Caco-2 (cell line): ENCODE measurements at places on chromosomes 6 and 20. TPM values are rescaled to one million over a fixed set of nuclear protein-coding genes. Genes with fewer than 3 reads are reported as not detected.

C6orf118 gene
- total RNA-seq = not detected in 2 replicates

GPLD1 gene
- total RNA-seq = 9.0 and 10.1 TPM in 2 replicates

- no peak overlapping the region for H3K4me3 ChIP-seq
- H3K4me1 ChIP-seq = peaks cover 10% of the 10 kb centered on the region
- H3K27me3 ChIP-seq = no peaks in the 10 kb centered on the region
- H3K27ac ChIP-seq = no peak overlapping the region
- no peak for DNase-seq
Observed at GRCh38 chr6:1703091-1703855, 93.6 kb downstream of the FOXC1 start.

DNA sequence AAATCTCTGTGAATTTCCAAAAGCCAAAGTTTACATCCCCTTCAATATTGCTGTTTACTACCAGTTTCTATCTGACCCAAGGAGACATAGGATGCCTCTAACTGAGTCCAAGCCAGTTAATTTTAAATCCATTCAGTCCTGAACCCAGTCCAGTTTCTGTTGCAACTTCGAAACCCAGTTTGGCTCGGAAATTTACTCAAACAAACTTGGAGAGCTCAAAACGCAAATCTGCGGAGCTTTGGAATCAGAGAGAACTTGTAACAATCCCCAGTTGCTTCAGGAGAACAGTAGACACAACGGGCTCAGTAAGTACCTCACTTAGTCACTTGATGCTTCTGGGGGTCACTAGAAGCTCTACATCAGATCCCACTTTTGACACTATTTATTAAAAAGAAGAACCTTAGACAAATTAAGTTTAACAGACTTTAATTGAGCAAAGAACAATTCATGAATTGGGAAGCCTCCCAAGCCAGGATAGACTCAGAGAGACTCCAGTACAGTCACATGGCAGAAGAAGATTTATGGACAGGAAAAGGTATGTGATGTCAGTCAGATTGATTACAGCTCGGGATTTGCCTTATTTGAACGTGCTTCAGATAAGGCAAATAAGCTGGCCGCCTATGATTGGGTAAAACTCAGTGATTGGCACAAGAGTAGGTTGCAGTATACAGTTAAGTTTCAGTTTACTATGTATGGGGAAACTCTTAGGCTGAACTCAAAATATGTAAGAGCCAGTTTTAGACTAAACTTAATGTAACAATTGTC is 118.0 kb downstream of the RFPL4B start:
- no peaks in the 10 kb centered on the region for H3K36me3 ChIP-seq
- H3K27me3 ChIP-seq = no peaks in the 10 kb centered on the region
- H3K4me3 ChIP-seq = no peak overlapping the region
- peaks cover 29% of the 10 kb centered on the region for H3K4me1 ChIP-seq
- no peak for DNase-seq

DNA sequence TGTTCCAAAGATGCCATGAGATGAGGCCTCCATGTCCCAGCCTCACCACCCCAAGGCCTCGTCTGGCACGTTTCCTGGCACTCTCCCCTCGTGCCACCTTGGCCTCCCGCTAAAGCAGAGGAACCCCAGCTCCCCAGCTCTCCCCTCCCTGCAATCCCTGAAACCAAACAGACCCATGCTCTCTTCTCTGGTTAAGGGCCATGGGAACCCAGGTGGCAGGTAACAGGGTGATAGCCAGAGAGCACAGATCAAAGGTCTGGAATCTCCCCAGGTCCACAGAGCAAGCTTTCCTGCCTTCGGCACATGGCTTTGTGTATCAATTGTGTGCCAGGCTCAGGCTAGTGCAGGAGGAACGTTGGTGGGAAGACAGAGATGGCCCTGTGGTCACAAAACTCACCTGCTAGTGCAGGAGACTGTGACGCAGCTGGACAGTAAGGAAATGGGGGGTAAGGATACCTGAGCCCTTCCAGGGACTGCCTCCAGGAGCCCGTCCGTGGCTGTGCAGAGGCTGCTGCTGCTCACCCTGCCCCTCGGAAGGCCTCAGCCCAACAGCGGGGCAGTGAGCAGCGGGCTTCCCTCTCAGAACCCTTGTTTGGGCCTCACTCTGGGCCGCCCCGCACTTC is 39.0 kb downstream of the MYH7B start:
- H3K27me3 ChIP-seq = no peaks in the 10 kb centered on the region
- DNase-seq = no peak
- H3K27ac ChIP-seq = no peak overlapping the region
- H3K4me3 ChIP-seq = no peak overlapping the region

GRCh38 chr6:134921276-134921675 is 28.6 kb downstream of the ALDH8A1 start:
- no peak for DNase-seq
- no peak overlapping the region for H3K4me3 ChIP-seq
- H3K36me3 ChIP-seq = no peaks in the 10 kb centered on the region
- no peaks in the 10 kb centered on the region for H3K4me1 ChIP-seq
- H3K27me3 ChIP-seq = no peaks in the 10 kb centered on the region

DNA sequence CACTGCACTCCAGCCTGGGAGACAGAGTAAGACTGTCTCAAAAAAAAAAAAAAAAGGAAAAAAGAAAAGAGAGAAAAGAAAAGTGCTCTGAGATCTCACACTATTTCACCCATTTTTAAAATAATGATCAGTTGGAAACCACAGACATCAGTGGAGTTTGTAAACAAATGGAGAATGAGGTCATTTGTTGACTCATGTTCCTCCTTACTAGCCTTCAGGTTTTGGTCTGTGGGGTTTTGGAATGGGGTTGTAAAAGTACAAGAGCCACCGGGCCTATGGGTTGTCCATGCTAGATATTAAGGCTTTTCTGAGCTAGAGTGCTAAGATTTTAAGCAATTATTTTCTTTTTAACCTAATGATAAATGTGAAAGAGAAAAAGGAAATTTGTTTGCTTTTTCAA is 104.4 kb upstream of the PRL start:
- no peak for DNase-seq
- no peaks in the 10 kb centered on the region for H3K4me1 ChIP-seq
- no peak overlapping the region for H3K4me3 ChIP-seq
- no peaks in the 10 kb centered on the region for H3K36me3 ChIP-seq
- no peaks in the 10 kb centered on the region for H3K27me3 ChIP-seq

DNA sequence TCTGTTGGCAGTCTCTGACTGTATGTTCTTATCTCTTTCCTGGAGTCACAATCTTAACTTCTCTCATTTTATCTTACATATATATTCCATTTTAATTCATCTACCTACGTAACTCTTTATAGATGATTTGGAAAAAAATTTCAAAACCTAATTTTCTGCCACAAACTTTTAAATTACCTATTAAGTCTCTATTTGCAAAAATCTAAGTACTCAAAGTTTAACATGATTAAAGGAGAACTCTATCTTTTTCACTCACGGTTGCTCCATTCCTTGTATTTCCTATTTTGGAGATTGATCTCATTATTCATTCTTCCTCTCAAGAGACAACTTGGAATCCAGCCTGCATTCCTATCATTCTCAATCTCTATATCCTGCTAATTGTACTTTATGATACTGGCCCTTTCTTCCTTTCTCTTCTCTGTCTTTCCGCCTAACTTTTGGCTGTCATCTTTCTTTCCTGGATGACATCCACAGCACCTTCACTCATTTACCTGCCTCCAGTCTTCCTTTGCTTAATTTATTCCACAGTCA is 1071.1 kb upstream of the CITED2 start:
- no peak overlapping the region for H3K4me3 ChIP-seq
- no peak overlapping the region for H3K27ac ChIP-seq
- H3K27me3 ChIP-seq = no peaks in the 10 kb centered on the region
- no peaks in the 10 kb centered on the region for H3K36me3 ChIP-seq
- no peaks in the 10 kb centered on the region for H3K4me1 ChIP-seq
- no peak for DNase-seq

RTN4IP1 gene
- 10.8 and 11.2 TPM in 2 replicates for total RNA-seq

GRCh38 chr6:49849213-49849907 is 17.0 kb downstream of the CRISP1 start:
- no peaks in the 10 kb centered on the region for H3K27me3 ChIP-seq
- H3K4me3 ChIP-seq = no peak overlapping the region
- no peak for DNase-seq
- no peaks in the 10 kb centered on the region for H3K36me3 ChIP-seq
- no peak overlapping the region for H3K27ac ChIP-seq
- H3K4me1 ChIP-seq = no peaks in the 10 kb centered on the region

GRCh38 chr20:19540392-19540791 is 217.7 kb upstream of the RIN2 start:
- DNase-seq = no peak
- H3K4me3 ChIP-seq = no peak overlapping the region
- H3K4me1 ChIP-seq = no peaks in the 10 kb centered on the region
- no peak overlapping the region for H3K27ac ChIP-seq
- H3K27me3 ChIP-seq = no peaks in the 10 kb centered on the region; the same call in 1 of the 2 replicates
- H3K36me3 ChIP-seq = no peaks in the 10 kb centered on the region

DNA sequence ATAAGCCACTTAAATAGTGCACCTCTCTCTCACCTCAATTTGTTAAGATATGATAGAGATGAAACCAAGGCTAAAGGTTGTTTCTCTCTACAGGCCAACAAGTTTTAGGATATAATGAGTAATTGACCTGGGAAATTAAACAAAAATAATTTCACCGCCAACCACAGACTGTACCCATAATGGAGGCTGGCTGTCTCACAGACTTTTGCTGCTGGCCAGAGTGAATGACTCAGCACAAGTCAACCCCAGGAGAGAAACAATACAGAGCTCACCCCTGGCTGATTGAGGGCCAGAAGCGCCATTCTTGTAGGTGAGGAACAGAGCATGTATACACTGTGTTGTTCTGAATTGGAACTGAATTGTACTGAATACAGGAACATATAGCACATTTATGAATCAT is 99.9 kb downstream of the CAP2 start:
- H3K27me3 ChIP-seq = no peaks in the 10 kb centered on the region
- H3K4me1 ChIP-seq = no peaks in the 10 kb centered on the region
- no peaks in the 10 kb centered on the region for H3K36me3 ChIP-seq
- no peak overlapping the region for H3K27ac ChIP-seq

TAGAP gene
- total RNA-seq = not detected in 2 replicates

- H3K4me1 ChIP-seq = no peaks in the 10 kb centered on the region
- H3K4me3 ChIP-seq = no peak overlapping the region
- no peaks in the 10 kb centered on the region for H3K36me3 ChIP-seq
- no peak for DNase-seq
- no peaks in the 10 kb centered on the region for H3K27me3 ChIP-seq
Observed at GRCh38 chr6:9178071-9178470, 742.7 kb upstream of the SLC35B3 start.

CGAS gene
- 23.8 and 24.8 TPM in 2 replicates for total RNA-seq

GRCh38 chr6:155171747-155172449 is 91.9 kb upstream of the CLDN20 start:
- H3K4me1 ChIP-seq = no peaks in the 10 kb centered on the region
- no peaks in the 10 kb centered on the region for H3K27me3 ChIP-seq
- no peaks in the 10 kb centered on the region for H3K36me3 ChIP-seq
- no peak for DNase-seq
- no peak overlapping the region for H3K4me3 ChIP-seq
- H3K27ac ChIP-seq = no peak overlapping the region

- no peaks in the 10 kb centered on the region for H3K27me3 ChIP-seq
- peak; percentile 48 for DNase-seq
Observed at GRCh38 chr20:58710481-58711265, 18.1 kb downstream of the NPEPL1 start.

RPL7L1 gene
- total RNA-seq = 103 and 110 TPM in 2 replicates

- no peaks in the 10 kb centered on the region for H3K36me3 ChIP-seq
- H3K4me1 ChIP-seq = no peaks in the 10 kb centered on the region
- H3K27me3 ChIP-seq = no peaks in the 10 kb centered on the region; the same call in 1 of the 2 replicates
- DNase-seq = no peak
- H3K4me3 ChIP-seq = no peak overlapping the region
Observed at GRCh38 chr20:43789593-43789992, 62.8 kb upstream of the GTSF1L start.

UNC5CL gene
- total RNA-seq = 4.5 and 5.5 TPM in 2 replicates

DNA sequence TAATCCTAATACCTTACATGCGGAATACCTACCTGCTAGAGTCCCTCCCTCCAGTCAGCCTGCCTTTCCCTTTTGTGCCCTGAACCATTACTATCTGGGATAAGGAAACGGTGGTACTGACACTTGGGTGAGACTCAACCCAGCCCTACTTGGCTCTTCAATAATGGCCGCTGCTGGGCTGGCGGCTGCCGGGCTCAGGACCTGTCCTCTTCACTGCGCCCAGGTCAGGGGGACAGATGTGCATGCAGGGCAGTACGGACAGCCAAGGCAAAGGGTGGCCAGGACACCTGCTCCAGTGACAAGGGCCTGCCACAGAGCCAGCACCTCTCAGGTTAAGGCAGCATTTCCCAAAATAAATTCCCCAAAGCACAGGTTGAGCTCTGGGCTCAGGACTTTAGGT is 29.9 kb downstream of the UBE2V1 start:
- peaks cover 5% of the 10 kb centered on the region; the same call in 1 of the 2 replicates for H3K36me3 ChIP-seq
- H3K27ac ChIP-seq = no peak overlapping the region
- no peaks in the 10 kb centered on the region for H3K27me3 ChIP-seq
- H3K4me3 ChIP-seq = no peak overlapping the region
- H3K4me1 ChIP-seq = 0 out of 2 replicates have a peak, but pooled peaks cover 6% of the 10 kb centered on the region

NCOA5 gene
- total RNA-seq = 52.5 and 53.3 TPM in 2 replicates

DNA sequence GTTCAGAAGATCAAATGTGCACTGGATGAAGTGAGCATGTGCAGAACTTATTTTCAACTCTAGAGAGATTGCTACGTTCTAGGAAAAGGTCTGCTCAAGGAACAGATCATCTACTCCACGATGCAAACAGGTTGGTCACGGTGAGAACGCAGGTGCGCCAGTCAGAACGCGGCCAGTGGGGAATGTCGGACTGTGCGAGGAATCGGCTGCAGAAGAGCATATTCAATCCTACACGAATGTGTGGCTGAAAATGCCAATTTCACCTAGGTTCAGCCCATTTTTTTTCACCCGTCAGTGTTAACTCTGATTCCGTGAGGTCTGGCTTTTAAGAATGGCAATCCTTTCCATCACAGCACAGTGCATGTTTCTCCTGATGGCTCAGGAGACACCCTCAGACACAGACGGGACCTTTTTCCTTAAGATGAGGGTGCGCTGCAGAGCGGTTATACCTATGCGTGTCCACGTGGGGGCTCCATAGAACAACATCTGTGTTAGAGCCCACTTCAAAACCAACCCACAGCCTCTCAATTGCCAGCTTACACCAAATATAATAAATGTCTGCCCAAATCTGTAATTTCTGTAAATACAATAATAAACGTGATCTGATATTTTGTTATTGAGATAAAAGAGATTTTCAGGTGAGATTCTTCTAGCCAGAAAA is 250.4 kb downstream of the FOXA2 start:
- H3K27me3 ChIP-seq = peaks cover 1% of the 10 kb centered on the region; the same call in 1 of the 2 replicates
- no peak overlapping the region for H3K27ac ChIP-seq
- H3K4me1 ChIP-seq = no peaks in the 10 kb centered on the region; the same call in 1 of the 2 replicates
- no peaks in the 10 kb centered on the region for H3K36me3 ChIP-seq
- peak; percentile 69 for DNase-seq
